Heart right ventricle (tissue), 16 donors: ENCODE measurements at places on chromosomes 7 and 10. TPM values are rescaled to one million over a fixed set of nuclear protein-coding genes. Genes with fewer than 3 reads are reported as not detected.

BMS1 gene
- 16.3 TPM for total RNA-seq

ADAM8 gene
- total RNA-seq, result 1.8 TPM

VAX1 gene
- not detected for total RNA-seq

OR6B1 gene
- not detected for total RNA-seq

CNNM1 gene
- 0.13 TPM for total RNA-seq

C7orf57 gene
- total RNA-seq, result not detected

TMEM130 gene
- total RNA-seq, result not detected

UCN3 gene
- total RNA-seq, result not detected

FAM180A gene
- 47.6 TPM for total RNA-seq

LRRC4 gene
- 2.7 TPM for total RNA-seq

SSC4D gene
- total RNA-seq, result 0.24 TPM

OGDH gene
- 689 TPM for total RNA-seq

CDK1 gene
- 0.27 TPM for total RNA-seq

SFRP4 gene
- 6.1 TPM for total RNA-seq

NRAP gene
- 1,713 TPM for total RNA-seq

SHTN1 gene
- total RNA-seq, result 3.9 TPM

EFCAB10 gene
- total RNA-seq, result not detected

PLAC9 gene
- 29.5 TPM for total RNA-seq

WEE2 gene
- not detected for total RNA-seq

SLC39A12 gene
- total RNA-seq, result not detected

PLXNA4 gene
- 10.5 TPM for total RNA-seq

PMS2 gene
- total RNA-seq, result 7.3 TPM

FXYD4 gene
- total RNA-seq, result not detected

CRPPA gene
- 6.5 TPM for total RNA-seq

CHN2 gene
- 23.5 TPM for total RNA-seq

PCGF5 gene
- 74.8 TPM for total RNA-seq

MACC1 gene
- 0.02 TPM for total RNA-seq

NODAL gene
- total RNA-seq, result not detected

ZNF117 gene
- total RNA-seq, result 3.0 TPM

TLL2 gene
- 7.7 TPM for total RNA-seq

CPXM2 gene
- 3.0 TPM for total RNA-seq

WDFY4 gene
- total RNA-seq, result 2.2 TPM

BNIP3 gene
- total RNA-seq, result 119 TPM

HTR7 gene
- total RNA-seq, result 0.28 TPM

OR6V1 gene
- total RNA-seq, result not detected

FGL2 gene
- 12.1 TPM for total RNA-seq

CLDN4 gene
- not detected for total RNA-seq

SLC18A3 gene
- not detected for total RNA-seq

VWA2 gene
- total RNA-seq, result not detected

GIMAP5 gene
- 27.2 TPM for total RNA-seq

GBX1 gene
- total RNA-seq, result 2.0 TPM

NPY4R gene
- not detected for total RNA-seq

GLI3 gene
- total RNA-seq, result 3.8 TPM

CCDC3 gene
- total RNA-seq, result 6.6 TPM

TRIM73 gene
- total RNA-seq, result 1.5 TPM

NPFFR1 gene
- total RNA-seq, result not detected

BPGM gene
- 13.0 TPM for total RNA-seq

SPDYE2 gene
- not detected for total RNA-seq

FAM25A gene
- total RNA-seq, result not detected

MUC3A gene
- 0.40 TPM for total RNA-seq

DKK1 gene
- total RNA-seq, result not detected

CALHM3 gene
- total RNA-seq, result not detected

HOXA10 gene
- total RNA-seq, result not detected
